ENCODE measurements at places on chromosomes 3 and 15.

DNA sequence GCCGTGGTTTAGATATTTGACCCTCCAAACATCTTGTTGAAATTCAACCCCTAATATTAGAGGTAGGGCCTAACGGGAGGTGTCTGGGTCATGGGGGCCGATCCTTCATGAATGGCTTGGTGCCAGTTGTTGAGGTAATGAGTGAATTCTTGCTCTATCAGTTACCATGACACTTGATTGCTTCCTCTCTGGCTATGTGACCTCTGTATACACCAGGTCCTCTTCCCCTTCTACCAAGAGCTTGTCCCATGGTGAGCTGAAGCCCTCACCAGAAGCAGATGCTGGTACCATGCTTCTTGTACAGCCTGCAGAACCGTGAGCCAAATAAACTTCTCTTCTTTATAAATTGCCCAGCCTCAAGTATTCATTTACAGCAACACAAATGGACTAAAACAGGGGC is 41.8 kb upstream of the TIPARP start:
- ATAC-seq = no peak

DNA sequence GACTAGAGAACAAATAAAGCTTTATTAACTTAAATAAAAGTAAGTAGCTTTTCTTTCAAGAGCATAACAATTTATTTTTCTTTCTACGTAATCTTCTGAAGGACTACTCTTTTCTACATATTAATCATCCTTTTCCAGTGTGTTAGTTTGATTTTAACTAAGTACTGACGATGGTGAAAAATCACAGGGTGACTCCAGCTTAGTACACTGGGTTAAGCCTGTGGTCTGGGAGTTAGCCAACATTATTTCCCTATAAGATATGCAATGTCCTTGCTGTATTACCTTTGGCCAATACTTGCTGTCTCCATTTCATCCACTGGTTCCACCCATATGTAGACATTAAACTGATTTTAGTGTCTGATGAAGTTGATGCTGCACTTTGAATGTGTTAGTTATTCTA is 508.6 kb upstream of the SUCLG2 start:
- no peak for ATAC-seq

- ATAC-seq = no peak
Measured at GRCh38 chr15:57780471-57780870, 74.0 kb downstream of the POLR2M start.

DNA sequence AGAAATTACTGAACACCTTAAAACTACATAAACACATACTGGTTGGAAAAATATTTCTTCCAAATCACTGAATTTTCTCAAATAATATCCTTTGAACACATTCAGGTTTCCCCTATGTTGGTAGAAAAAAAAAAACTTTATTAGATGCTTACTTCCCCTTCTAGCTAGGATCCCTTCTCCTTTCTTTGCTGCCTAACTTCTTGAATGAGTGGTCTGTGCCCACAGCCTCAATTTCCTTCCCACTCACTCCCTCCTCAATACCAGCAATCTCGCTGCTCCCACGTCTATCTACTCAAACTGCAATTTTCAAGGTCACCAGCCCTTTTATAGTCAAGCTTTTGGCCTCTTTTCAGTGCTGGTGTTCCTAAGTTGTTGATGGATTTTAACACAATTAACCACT is 8.3 kb downstream of the CD200R1 start:
- ATAC-seq = no peak

DNA sequence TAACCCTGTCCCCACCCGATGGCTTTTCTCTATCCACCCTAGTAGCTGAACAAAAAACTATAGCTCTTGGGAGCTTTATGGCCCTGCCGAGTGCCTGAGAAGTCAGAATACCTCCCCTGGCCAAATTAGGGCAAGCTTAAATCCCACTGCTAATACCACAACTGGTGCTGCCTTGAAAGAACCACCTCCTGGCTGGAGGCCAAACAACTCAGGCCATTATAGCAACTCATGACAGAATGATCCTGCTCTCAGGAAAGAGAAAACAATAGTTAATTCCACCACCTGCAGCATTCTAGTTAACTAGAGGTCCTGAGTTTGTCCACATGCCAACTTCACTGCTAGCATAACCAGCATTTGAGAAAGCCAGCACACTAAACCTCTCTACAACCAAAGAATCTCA is 123.2 kb downstream of the RTP4 start:
- ATAC-seq = no peak

- ATAC-seq = peak; percentile 82
Measured at GRCh38 chr15:49273734-49274318, 103.8 kb downstream of the GALK2 start.

- ATAC-seq = no peak
Measured at GRCh38 chr3:31509147-31509728, 23.5 kb upstream of the STT3B start.

- ATAC-seq = no peak
Measured at GRCh38 chr15:38012894-38013293, 78.5 kb downstream of the TMCO5A start.

DNA sequence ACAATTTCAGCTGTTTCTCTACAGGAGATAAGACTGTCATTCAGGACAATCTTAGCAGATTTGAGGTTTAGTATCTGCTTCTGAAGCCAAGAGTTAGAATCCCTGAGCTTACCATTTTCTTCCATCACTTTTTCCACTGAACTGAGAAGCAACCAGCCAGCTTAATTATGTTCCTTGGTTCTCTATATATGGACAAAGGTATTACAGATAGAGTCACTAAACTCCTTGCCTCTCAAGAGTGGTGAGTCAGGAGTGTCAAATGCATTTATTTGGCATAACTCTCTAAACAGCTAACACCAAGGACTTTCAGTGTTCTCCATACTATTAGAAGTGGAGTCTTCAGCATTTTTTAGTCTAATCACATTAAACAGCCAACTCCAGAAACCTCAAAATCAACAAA is 239.3 kb downstream of the ALCAM start:
- ATAC-seq = no peak

GRCh38 chr15:63759752-63760151 is 74.0 kb downstream of the HERC1 start:
- ATAC-seq = no peak

DNA sequence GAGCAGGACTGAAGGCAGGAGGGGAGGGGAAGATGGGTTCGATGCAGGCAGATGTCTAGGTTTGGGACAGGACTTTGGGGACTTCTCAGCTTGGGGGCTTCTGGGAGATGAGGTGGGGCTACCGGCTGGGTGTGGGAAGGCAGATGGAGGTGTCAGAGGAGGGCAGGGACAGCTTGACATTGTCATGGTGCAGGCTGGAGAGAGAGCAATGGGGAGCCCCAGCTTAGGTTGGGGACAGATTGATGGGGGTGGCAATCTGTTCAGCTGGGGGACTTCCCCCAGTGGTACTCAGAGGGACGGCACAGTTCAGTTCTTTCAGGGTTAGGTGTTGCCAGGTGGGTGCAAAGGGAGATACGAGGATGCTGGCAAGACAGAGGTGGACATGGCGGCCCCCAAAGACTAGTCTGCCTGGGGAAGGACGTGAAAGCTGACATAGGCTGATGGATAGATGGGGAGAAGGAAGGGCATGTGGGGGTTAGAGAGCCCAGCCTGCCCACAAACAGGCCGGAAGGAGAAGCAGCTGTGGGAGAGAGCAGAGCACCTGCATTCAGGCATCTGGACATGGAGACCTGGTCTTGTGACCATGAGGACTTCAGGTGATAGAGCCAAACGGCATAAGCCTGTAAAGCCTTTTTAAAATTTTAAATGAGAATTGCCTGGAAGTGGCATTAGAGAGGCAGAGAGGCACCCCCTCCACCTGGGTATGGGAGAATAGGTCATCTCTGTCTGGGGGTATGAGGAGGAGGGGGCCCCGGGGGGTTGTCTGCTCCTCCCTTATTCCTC is 21.1 kb downstream of the ACAA1 start:
- no peak for ATAC-seq

GRCh38 chr3:112126511-112126911 is 6.5 kb downstream of the GCSAM start:
- ATAC-seq = no peak

GRCh38 chr3:192494174-192494573 is 233.2 kb downstream of the FGF12 start:
- no peak for ATAC-seq

DNA sequence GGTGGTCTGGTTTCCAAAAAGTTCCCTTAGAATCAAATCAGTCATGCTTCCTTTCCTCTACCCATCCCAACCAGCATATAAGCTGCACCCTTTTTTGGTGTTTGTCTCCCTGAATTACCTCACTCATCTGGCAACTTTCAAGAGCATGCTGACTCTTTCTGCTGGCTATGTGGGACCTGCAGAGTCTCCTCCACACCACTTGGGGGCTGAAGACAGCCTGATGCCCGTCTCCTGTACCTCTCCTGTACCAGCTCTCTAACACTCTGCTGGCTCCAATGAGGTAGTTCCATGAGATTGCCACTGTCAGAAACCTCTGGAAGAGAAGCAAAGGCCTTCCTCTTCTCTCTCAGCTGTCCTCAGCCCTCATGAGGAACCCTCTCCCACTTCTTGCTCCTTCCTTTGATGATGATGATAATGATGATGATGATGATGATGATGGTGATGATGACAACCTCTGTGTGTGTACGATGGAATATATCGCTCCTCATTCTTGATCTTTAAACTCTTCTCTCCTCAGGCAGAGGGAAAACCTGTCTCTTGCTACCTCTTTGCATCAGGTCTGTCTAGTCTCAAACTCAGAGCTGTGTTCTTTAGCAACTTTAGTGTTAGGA is 257.5 kb downstream of the ZNF621 start:
- ATAC-seq = no peak

DNA sequence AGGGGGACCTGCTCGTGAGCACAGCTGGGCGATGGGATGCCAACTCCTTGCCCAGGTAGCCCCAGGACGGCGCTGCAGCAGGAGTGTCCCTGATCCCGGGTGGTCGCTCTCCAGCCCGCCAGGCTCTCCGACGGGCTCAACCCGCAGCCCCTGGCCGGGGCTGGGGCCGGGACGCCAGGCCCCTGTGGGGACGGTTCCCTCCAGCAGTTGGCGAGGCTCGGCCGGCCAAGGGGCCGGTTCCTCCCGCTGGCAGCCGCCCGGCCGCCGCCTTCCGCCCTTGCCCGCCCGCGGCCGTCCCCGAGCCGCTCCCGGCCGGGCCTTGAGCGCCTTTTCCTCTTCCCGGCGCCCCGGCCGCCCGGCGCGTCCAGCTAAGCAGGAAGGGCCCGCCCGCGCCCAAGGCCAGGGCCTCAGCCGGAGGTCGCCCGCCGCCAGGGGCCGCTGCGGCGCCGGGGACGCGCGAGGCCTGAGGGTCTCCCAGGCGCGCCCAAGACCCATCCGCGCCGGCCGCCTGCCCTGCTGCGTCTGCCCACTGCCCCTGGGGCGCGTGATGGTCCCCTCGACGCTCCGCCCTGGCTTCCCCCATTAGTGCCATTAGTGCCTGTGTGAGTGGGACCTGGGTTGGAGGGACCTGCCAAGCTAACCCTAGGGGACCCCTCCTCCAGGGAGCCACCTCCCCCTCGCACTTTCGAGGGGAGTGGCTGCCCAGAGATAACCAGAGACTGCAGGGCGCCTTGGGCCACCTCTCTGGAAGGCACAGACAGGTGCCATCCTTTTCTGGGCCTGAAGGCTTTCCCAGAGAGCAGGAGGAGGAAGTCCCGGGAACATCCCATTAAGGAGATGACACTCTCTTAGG is 106.4 kb downstream of the FBLN2 start:
- peak; percentile 47 for ATAC-seq

- peak; percentile 63 for ATAC-seq
Measured at GRCh38 chr3:179071027-179071322, 634 bp downstream of the ZMAT3 start.

- ATAC-seq = no peak
Measured at GRCh38 chr3:117228466-117228865, 518.9 kb downstream of the TUSC7 start.

- no peak for ATAC-seq
Measured at GRCh38 chr3:132997404-132998185, 40.6 kb upstream of the TMEM108 start.

DNA sequence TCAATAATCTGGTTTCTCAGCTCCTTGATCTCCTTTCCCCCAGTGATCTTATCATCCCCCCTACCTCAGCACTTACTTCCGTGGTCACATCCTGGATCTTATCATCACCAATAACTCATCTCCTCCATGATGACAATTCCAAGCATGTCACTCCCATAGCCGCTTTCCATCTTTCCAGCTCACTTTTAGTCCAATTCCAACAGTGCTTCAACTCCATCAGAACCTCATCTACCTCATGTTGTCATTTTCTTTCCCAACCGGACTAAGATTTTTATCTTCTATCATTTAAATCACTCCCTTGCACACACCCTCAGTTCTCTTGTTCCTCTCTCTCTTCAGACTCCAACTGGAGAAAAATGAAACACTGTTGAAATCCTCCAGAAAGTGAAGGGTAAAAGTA is 75.9 kb upstream of the UBE2E2 start:
- ATAC-seq = no peak

- no peak for ATAC-seq
Measured at GRCh38 chr3:140845882-140846281, 95.8 kb upstream of the SLC25A36 start.

- peak; percentile 67 for ATAC-seq
Measured at GRCh38 chr15:90211440-90212143, 10.5 kb downstream of the SEMA4B start.

DNA sequence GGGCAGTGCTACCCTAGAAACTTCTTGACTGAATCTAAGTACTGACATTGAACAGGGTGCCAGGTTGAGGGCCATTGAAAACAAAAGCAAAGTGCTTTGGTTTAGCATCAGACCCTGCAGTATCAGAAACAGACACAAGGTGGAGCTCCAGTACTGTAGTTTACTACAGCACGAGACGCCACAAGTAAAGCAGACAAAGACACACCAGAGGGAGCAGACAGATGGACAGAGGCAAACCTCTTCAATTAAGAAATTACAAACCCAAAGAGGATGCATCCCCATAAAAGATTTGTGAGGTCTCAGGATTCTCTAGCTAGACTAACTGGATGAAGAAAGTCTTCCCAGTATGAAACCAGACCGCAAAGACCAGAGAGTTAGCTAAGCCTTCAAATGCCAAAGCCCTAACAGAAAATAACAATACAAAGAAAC is 16.6 kb downstream of the TOP2B start:
- ATAC-seq = peak; percentile 98

- no peak for ATAC-seq
Measured at GRCh38 chr15:63420333-63420747, 38.7 kb upstream of the CA12 start.

DNA sequence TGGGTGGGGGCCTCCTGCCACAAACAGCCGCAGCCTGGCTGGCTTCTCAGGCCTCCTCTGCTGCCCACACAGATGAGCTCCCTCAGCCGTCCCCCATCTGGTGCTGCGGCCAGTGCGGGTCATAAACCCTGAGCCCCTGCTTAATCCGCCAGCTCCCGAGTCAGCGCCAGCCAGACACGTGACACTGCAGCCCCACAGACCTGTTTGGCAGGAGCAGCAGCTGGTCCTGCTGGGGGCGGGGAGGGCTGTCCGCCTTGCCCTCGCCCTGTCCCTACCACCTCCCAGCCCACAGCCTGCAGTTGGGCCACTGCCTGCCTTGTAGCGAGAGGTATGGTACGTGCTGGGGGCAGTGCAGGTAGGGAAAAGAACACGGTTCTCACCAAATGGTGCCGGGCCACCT is 86.2 kb downstream of the IQSEC1 start:
- no peak for ATAC-seq

DNA sequence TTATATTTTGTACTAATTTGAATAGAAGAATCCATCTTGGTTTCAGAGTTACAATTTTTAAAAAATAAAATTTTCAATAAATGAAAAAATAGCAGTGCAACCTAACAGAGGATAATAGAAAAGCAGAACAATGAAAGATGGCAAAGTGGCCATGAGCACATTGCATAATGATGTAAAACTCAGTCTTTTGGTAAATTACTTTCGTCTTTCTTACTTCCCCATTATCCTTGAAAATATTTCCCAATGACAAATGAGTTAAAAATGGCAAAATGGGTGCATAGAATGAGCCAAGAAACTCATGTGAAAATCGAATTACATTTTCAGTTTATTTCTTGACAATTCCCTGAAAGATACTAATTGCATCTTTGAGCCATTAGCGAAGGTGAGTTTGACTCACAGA is 236.4 kb downstream of the CDIN1 start:
- ATAC-seq = no peak
